ENCODE measurements at places on chromosomes 13 and 19.

DNA sequence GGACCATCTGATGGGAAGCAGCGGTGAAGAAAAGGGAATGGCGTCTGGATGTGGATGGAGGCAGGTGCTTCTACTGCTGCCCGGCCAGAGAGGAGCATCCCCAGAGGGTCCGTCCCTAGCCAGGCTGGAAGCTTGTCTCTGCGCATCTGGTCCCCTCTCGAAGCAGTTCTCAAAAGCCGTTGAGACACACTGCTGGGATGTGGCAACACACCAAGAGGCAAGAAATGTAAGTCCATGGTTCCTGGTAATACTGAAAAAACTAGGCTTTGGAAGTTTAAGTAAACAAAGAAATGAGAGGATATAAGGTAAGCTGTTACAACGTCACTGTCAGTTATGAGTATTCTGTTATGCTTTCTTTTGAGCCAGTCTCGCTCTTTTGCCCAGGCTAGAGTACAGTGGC is 15.1 kb upstream of the FFAR2 start:
- no peak for DNase-seq

- no peak for DNase-seq
These were observed 7.4 kb downstream of the CYSLTR2 start for GRCh38 chr13:48661107-48661506.

DNA sequence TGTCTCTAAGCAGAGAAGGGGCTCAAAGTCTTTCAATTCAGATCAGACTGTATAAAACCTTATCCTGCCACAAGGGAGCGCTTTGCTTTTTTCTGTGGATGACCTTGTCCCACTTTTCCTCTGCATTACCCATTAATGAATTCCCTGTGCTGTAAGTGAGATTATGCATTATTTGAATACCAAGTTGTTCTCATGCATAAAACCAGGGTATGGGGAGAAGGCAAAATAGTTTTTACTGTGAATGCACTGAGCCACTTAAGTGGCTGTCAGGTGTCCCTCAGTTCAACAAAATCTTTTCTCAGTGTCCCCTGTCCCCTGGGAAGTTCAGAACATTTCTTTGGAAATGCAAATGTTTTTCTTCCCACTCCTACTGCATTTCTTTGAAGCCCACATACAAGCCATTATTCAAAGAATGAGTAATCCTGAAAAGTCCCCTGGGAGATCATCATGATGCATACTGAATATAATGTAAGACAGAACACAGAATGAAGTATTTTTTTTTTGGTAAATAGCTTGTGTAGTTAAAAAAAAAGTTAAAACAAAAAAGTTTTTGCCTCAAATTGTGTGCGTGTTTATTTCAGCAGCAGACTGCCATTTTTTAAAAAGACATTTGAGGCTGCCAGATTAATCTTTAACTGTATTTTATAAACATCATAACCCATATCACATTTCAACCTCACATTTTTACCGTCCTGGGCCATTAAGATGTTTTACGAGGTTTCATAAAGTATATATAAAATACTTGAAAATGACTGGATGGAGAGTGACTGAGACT is 506.7 kb upstream of the PCDH9 start:
- DNase-seq: no peak

GRCh38 chr19:4567584-4568071 is 8.1 kb upstream of the SEMA6B start:
- DNase-seq: no peak

DNA sequence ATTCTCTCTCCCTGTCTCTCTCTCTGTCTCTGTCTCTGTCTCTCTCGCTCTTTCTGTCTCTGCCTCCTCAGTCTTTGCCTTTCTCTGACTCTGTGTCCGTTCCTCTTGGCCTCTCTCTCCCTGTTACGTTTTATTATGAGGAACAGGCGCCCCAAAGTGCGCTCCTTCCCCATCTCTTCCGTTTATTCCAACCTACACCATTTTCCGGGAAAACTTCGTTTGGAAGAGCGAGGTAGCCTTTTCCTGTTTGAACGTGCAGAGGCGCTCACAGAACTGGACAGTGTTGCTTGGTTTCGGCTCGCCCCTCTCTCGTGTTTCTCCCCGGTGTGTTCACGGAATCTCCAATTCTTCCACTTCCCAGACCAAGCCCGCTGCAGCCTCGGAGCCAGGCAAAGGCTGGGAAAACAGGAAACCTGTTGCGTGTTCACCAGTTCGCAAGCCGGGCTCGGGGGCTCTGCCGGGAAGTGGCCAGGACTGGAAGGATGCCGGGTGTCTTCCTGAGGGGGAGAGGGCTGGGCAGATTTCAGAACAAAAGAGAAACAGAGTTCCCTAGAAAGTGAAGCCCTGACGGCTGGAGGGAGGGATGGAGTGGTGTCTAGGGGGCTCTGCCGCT is 605 bp downstream of the TMEM255B start:
- DNase-seq: no peak
